Stimulated activated naive CD8-positive, alpha-beta T cell treated with anti-CD3 and anti-CD28 coated beads, Interleukin-15, Interleukin-2, amounts not matched to agents 100 U/mL and 50 U/mL, for 24 hours (primary cell): ENCODE measurements at places on chromosomes 4 and X.

DNA sequence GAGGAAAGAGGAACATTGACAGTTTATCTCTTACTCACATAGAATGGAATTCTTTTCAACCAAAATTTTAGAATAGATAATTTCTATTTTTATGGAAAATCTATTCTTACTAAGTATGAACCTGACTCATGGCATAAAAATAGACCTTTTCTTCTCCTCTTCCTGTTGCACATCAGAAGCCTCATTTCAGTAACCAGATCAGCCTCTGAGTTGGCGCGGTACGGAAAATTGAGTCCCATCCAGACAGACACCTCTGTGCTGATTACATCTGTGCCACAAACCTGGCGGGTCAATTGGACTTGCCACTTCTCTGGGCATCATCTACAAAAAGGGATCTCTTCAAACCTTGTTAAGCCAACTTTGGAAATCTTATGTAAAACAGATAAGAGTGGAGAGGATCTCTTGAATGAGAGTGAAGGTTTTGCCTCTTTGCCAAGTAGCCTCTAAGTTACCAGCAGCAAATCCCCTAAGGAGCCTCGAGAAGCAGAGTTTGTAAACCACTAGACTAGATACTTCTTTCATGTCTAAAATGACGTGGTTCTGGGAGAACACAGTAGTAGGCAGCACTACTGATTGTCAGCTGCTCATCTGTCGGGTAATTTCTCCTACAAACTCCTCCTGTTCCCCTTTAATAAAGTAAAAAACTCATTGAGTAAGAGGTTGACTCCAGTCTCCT is 37.4 kb downstream of the TENM3 start:
- no peak for DNase-seq

- no peak for DNase-seq
Observed at GRCh38 chr4:8251110-8251883, 18.3 kb upstream of the HTRA3 start.

- no peak for DNase-seq
Observed at GRCh38 chr4:169256856-169257761, 13.6 kb downstream of the SH3RF1 start.

DNA sequence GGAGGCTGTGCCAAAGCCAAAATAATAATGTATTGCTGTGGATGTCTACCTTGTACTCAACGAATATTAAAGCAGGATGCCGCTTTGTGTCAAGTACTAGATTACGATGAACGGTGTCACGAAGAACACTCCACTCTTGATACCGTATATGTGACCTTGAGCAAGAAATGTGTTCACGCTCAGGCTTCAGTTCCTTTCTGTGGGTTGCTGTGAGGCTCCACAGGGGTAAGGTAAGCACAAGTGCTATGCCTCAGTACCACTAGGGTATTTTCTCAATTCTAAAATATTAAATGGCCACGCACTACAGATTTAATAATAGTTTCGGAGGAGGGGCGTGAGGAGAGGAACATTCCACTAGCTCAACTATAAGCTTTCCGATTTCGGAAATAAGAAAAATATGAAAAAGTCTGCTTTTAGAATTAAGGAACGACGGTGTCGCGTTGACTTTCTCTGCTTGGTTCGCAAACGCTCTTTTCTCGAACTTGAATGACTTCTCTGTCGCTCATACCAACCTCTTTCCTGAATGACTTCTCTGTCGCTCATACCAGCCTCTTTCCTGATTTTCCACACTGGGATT is 607 bp upstream of the SCOC start:
- peak; percentile 15 for DNase-seq

GRCh38 chrX:38837389-38837788 is 36.1 kb downstream of the MID1IP1 start:
- DNase-seq: no peak

DNA sequence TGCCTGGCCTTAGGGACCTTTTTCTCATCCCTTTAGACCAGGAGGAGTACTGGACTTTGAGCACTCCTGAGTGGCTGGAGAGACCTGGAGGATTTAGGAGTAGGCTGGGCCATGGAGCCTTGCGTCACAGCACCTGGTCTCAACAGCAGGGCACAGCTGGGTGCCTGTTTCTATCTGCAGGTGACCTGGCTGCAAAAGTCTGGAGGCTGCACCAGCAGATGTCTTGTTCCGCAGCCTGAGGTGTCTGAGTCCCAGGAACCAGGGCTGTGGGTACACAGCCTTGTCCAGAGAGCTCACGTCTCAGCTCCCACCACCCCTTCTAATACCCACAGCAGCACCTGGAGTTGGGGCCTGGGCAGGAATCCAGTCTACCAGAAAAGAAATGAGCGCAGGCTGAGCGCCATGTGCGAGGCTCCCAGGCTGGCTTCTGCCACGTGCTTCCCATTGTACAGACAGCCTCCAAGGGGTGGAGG is 5.0 kb upstream of the NSD2 start:
- no peak for DNase-seq

DNA sequence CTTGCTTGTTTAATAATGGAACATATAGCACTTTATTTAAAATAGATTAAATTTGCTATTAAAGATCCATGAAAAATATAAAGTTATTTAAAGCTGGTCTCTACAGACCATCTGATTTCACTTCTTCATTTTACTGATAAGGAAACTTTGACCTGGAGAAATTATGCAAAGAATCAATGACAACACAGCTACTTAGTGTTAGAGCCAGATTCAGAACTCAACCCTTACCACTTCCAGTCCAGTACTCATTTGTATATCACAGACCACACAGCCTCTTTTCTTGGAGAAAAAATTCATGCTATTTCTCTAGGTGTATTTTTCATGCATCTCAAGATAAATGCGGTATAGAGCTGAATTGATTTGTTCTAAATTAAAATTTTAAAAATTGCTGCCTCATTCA is 34.0 kb downstream of the WDFY3 start:
- no peak for DNase-seq

DNA sequence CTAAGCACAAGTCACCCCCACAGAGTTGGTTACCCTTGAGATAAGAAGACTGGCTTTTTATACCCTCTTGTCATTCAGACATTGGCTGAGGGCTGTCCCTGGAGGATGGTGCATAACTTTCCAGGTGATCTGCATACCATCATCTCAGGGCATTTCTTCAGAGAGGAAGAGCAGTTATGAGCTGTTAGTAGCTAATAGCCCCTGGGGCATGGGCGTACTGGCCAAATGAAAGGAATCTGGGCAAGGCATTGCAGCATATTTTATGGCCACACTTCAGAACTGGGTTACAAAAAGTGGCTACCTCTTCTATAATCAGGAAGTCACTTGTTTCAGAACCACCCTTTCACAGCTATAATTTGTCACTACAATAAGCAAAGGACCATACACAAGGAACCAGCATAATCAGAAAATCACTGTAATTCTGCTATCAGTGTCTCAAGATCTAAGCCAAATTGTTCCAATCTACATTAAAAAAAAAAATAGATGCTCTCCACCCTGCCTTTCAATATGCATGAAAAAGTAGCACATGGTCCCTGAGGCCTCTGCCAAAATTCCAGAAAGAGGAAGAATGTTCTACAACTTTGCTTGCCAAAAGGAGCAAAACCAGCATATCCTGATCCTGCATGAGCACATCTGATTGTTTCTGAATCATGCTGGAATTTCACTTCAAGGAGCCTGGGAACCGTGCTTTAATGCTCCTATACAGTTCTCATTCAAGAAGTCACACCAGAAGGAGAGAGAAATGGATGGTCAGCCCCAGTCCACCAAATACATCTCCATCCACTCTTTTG is 92.0 kb downstream of the TMEM144 start:
- no peak for DNase-seq

DNA sequence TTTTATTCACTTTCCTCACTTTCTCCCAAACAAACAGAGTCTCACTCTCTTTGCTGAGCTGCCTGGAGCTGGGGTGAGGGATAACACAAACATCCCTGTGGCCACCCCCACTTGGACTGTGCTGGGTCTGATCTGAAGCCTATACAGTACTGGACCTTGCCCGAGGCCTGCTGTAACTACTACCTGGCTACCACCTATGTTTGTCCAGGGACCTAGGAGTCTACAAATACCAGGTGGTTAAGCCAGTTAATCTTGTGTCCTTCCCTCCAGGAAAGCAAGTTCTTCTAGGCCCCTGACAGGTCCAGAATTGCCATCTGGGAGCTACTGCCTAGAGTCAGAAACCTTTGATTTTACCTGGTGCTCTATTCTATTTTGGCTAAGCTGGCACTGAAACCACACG is 87.3 kb downstream of the RTL3 start:
- no peak for DNase-seq

DNA sequence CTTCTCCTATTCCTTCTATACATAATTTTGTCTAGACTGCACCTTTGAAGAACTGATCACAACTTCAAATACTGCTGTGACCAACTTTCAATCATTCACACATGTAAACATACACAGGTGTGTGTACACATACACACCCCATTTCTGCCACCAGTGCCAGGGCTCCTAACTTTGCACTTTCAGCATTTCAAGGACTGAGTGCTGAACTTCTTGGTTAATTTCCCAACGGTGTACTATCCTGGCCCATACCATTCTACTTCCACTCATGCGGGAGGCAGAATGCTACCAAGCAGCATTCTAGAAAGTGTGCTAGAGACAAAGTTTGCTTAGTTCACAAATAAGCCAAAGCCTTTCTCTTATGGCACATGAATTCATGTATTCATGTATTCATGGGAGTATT is 51.2 kb downstream of the RPGR start:
- no peak for DNase-seq

GRCh38 chr4:140094438-140095420 is 59.3 kb downstream of the MAML3 start:
- peak; percentile 76 for DNase-seq

DNA sequence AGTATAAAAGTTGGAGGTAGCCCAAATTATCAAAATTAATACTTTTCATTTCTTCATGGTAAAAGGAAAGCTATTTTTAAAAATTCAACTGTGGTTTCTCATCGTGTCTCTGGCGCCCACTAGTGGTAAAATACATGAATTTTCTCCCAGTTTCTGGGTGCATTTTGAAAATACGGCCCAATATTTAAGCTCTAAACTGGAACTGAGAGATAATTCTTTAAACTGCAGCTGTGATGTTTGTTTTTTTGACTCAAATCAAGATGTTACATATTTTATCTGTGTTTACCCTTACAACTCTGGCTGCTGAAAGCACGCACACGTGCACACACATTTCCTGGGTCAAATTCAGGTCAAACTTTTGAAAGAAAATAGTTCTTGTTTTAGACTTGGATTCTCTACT is 123.9 kb upstream of the ACSL4 start:
- DNase-seq: no peak

DNA sequence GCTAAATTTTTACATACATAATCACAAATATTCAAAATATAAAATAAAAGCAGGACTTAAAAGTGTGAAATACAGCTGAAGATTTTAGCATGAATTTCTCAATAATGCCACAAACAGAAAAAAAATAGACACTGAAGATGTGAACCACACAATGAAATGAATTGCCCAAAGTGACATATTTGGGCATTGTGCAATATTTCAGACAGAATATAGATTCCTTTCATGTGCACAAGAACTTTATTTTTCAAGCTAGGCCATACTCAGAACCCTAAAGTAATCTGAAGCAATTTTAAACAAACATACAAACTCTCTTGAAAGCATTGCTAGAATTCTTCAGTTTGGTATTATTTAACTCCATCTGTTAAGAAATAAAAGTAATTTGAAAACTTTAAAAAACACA is 764.1 kb downstream of the STIM2 start:
- DNase-seq: no peak

DNA sequence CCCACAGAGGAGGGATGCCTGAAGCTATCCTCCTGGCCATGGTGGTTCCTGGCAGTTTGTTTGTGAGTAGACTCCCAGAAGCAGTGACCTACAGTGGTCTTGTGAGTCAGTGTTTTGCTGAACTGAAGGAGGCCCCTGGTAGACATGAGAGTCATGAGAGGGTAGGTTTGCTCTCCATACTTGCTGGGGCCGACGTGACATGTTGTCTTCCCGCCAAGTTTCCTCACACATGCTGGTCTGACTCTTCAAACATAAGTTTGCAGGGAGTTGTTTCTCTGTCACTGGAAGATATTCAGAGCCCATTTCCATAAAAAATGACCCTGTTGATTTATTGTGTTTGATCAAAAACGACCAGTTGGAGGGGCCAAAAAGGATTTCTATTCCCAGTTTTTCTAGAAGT is 131.1 kb upstream of the SCML1 start:
- DNase-seq: no peak

DNA sequence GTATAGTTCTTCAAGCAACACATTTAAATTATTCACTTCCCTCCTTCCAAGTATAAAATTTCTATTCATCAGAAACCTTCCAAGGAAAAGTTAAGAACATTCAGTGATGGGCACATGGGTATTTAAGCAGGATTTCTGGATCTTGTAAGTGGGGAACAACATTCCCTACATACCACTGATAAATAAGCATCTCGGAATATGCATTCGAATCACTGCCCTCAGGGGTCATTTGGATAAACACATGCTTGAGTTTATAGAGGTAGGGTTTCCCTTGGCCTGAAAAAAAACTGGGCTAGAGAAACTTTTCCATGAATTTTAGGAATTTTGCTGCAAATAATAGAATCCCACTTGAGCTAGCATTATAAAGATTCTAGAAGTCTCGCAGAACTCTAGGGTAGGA is 143.9 kb downstream of the SOX3 start:
- no peak for DNase-seq

GRCh38 chrX:119698845-119699244 is 5.9 kb upstream of the SEPTIN6 start:
- DNase-seq: no peak

DNA sequence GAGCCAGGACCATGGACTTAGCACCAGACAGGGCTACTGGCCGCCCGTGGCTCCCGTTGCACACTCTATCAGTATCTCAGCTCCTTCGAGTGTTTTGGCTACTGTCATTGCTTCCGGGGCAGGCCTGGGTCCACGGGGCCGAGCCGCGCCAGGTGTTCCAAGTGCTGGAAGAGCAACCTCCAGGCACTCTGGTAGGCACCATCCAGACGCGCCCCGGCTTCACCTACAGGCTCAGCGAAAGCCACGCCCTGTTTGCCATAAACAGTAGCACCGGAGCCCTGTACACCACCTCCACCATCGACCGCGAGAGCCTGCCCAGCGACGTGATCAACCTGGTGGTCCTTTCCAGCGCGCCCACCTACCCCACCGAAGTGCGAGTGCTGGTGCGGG is 1.6 kb downstream of the FAT4 start:
- peak; percentile 6 for DNase-seq

- no peak for DNase-seq
Observed at GRCh38 chr4:42579903-42580302, 77.0 kb downstream of the ATP8A1 start.

- DNase-seq: no peak
Observed at GRCh38 chr4:138815811-138816210, 199.8 kb upstream of the NOCT start.

GRCh38 chr4:142129931-142130330 is 493.5 kb downstream of the IL15 start:
- DNase-seq: no peak

- no peak for DNase-seq
Observed at GRCh38 chr4:79049840-79050540, 110.8 kb upstream of the PAQR3 start.

GRCh38 chr4:150251752-150252190 is 173.5 kb downstream of the DCLK2 start:
- no peak for DNase-seq

DNA sequence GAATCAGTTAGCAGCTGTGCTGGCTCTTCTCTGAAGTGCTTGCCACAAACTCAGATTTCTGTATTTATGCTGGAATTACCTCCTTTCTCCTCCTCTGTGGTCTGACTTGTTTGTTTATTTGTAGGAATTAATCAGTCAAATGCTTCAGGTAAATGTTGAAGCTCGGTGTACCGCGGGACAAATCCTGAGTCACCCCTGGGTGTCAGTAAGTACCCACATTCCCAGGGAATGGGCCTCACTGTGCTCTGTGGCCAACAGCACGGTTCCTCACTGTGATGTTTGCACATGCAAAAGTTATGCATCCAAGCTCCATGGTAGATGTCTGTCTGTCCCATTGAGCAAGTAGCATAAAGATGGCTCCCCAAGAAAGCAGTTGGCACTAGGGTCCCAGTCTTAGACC is 169.9 kb downstream of the DCLK2 start:
- DNase-seq: no peak
